ENCODE measurements at places on chromosomes 3 and 15. TPM values are rescaled to one million over a fixed set of nuclear protein-coding genes. Genes with fewer than 3 reads are reported as not detected.

Gene CAMK2N2
- polyA plus RNA-seq = 0.07 TPM

Gene CAMP
- not detected for polyA plus RNA-seq

Gene CALML4
- 1.6 TPM for polyA plus RNA-seq

Gene SUSD5
- polyA plus RNA-seq = 1.8 TPM

Gene IGSF11
- 0.05 TPM for polyA plus RNA-seq

Gene GOLGA8J
- polyA plus RNA-seq = not detected

Gene A4GNT
- polyA plus RNA-seq = not detected

Gene PLA2G4D
- polyA plus RNA-seq = not detected

Gene CNTN6
- not detected for polyA plus RNA-seq

Gene CD80
- not detected for polyA plus RNA-seq

Gene COL6A5
- polyA plus RNA-seq = not detected

Gene SMCO1
- polyA plus RNA-seq = not detected

Gene DCBLD2
- polyA plus RNA-seq = 202 TPM

Gene PIGZ
- 0.17 TPM for polyA plus RNA-seq

Gene TRAT1
- polyA plus RNA-seq = not detected

Gene KIF15
- 3.6 TPM for polyA plus RNA-seq

Gene TF
- polyA plus RNA-seq = 0.07 TPM

Gene IQCF5
- polyA plus RNA-seq = not detected

Gene C3orf80
- polyA plus RNA-seq = not detected

Gene PTX3
- polyA plus RNA-seq = 235 TPM

Gene TICRR
- polyA plus RNA-seq = 1.3 TPM

Gene TSC22D2
- polyA plus RNA-seq = 29.3 TPM

Gene NOX5
- polyA plus RNA-seq = 0.15 TPM

Gene ZNF660
- 2.8 TPM for polyA plus RNA-seq

Gene EPHA6
- polyA plus RNA-seq = not detected
